ENCODE measurements at places on chromosomes 1 and 21.

DNA sequence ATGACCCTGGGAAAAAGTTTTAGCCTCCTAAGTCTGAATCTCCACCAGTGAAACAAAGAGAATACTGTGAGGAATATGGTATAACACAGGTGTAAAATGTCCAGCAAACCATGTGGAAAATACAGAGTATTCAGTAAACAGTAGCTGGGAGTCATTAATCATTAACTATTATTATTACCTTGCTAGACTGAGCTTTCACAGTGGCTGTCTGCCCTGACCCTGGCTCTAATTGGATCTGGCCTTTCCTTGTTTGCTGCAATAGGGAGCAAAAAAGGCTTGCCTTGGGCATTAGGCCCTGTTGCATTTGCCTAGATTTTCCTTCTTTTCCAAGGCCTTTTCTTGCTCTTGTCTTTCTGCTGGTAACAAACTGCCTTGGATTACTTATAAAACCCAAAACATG lies 179.1 kb upstream of the BEND5 start:
- no peak for DNase-seq

DNA sequence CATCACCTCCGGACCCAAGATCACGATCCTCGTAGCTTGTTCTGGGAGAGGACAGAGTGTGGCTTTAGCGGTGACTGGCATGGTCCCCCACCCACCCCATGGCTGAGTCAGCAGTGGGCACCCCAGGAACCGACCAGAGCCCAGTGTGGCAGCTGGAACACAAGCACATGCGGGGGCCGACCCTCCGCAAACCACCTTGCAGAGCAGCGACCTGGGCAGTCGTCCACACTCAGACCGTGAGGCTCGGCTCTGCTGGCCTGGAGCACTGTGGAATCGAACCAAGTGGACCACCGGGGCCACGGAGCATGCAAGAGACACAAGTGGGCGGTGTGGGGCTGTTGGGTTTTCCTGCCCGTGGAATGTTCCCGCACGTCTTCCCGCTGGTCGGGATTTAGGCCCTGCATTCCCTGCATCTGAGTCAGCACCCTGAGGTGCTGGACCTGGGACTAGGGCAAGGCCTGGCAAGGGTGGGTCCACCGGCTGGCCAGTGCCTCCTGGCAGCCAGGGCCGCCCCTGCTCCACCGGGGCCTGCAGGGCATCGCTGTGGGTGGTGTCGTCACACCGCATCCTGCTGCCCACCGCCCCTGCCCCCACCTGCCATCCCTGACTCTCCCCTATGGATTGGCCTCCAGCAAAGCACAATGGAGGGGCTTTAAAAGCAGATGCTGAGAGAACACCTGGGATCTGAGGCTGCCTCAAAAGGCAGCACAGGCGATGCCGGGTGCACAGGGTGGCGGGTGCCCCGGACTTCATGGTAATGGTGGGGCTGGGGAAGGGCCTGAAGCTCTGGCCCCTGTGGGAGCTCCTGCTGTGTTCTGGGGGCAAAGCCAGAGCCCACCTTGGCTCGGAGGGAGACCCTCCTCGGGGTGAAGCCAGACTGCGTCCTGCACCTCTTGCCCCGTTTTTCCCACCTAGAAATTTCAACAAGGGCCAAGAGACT lies 18.5 kb downstream of the MORN1 start:
- no peak for DNase-seq

DNA sequence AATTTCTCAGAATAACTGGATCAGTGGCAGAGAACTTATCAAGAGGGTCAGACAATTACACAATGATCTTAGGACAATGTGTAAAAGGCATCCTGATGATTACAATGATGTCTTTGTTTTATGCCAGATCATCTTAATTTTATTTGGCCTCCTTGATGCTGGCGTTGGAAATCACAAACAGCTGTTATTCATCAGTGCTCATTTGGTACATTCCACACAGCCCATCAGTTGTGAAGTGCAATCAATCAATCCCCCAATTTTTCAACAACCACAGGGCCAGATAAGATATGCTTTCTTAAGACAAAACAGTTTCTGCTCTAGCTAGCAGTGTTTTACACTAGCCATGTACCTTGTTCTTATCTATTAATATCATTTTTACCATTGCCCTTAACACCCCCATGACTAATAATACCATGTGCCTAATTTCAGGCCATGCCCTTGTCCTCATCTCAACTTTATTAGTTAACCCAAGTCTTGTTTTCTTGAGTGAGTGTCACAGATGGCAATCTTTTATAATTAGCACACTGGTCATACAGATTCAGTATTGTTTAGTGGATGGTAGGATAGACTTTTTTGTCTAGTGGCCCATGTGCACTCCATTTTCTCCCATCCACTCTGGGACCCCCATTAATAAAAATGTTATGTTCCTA lies 40.8 kb upstream of the COL24A1 start:
- no peak for DNase-seq

DNA sequence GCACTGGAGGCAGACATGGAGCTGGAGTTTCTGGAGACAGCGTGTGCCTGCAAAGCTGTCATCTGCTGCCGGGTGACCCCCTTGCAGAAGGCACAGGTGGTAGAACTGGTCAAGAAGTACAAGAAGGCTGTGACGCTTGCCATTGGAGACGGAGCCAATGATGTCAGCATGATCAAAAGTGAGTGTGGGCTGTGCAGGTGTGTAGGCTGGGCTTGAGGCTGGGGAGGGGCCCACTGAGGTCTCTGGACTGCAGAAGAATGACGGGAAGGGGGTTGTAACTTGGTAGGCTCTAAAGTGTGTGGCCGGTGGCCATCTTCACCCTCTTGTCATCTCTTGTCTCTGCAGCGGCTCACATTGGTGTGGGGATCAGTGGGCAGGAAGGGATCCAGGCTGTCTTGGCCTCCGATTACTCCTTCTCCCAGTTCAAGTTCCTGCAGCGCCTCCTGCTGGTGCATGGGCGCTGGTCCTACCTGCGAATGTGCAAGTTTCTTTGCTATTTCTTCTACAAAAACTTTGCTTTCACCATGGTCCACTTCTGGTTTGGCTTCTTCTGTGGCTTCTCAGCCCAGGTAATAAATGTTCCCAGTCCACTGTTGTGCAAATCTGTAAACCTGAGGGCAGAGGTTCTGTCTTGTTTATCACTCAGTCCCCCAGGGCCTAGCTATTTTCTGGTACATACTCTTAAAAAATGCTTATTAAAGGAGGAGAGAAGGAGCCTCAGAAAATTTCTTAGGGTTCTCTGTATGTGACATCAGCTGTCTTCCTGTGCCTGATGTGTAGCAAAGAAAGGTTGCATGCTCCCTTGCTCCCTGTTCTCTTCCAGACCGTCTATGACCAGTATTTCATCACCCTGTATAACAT lies 19.9 kb downstream of the ATP8B2 start:
- DNase-seq, result no peak

DNA sequence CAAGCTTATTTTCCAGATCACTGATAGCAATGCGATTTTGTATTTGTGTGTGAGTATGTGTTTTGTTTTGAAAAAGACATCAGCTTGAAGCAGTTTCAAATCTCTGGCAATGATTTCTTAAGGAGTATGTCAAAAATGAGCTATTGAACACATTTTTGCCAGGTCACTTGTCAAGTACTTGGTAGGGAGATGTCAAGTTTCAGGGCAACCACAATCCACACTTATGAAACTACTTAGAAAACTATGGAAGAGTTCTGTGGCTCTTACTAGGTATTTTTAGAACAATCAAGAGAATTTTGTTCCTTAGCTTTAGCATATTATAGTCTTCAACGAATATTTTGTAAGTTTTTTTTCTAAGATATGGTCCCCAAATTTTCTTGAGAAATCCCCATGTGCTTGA lies 318.8 kb upstream of the ZRANB2 start:
- DNase-seq, result no peak

GRCh38 chr1:51920130-51920529 lies 41.6 kb upstream of the NRDC start:
- DNase-seq, result no peak
